ENCODE measurements at places on chromosomes 13 and 19. TPM values are rescaled to one million over a fixed set of nuclear protein-coding genes. Genes with fewer than 3 reads are reported as not detected.

C19orf33 gene
- total RNA-seq = not detected

- H3K27ac ChIP-seq = no peak overlapping the region
- no peak for DNase-seq
These were observed 35.8 kb upstream of the CEACAM21 start for GRCh38 chr19:41540041-41540695.

- H3K4me1 ChIP-seq = peaks cover 10% of the 10 kb centered on the region
- no peak overlapping the region for H3K27ac ChIP-seq
- no peak for DNase-seq
- H3K4me3 ChIP-seq = no peak overlapping the region
These were observed 29.1 kb downstream of the TNFRSF19 start for GRCh38 chr13:23599083-23599925.

DNA sequence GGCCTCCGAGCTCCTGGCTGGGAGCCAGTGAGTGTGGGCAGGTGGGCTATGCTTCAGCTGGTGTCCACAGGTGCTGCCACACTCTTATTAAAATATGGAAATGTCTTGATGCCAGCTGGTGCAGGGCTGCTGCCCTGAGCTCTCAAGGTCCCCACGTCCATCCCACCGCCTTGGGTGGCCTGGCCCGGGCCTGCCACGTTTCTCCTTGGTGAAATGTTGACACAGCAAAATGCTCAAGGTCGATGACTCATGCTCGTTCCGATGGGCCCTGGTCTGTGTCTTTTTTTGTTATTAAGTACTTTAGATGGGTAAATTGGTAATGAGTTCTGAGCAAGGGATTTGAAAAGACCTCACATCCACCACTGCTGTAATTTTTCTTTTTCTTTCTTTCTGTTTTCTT lies 524.7 kb downstream of the MYO16 start:
- no peaks in the 10 kb centered on the region for H3K27me3 ChIP-seq
- peaks cover 28% of the 10 kb centered on the region for H3K4me1 ChIP-seq
- DNase-seq = no peak
- H3K4me3 ChIP-seq = no peak overlapping the region
- H3K36me3 ChIP-seq = no peaks in the 10 kb centered on the region

- no peak overlapping the region for H3K4me3 ChIP-seq
- no peak for DNase-seq
- H3K36me3 ChIP-seq = no peaks in the 10 kb centered on the region
- H3K27me3 ChIP-seq = no peaks in the 10 kb centered on the region
These were observed 666.6 kb upstream of the ARGLU1 start for GRCh38 chr13:107234319-107235073.

GRCh38 chr13:85693889-85694511 lies 105.2 kb downstream of the SLITRK6 start:
- no peaks in the 10 kb centered on the region for H3K36me3 ChIP-seq
- H3K27me3 ChIP-seq = no peaks in the 10 kb centered on the region
- no peak for DNase-seq
- H3K27ac ChIP-seq = no peak overlapping the region
- H3K4me1 ChIP-seq = no peaks in the 10 kb centered on the region

DNA sequence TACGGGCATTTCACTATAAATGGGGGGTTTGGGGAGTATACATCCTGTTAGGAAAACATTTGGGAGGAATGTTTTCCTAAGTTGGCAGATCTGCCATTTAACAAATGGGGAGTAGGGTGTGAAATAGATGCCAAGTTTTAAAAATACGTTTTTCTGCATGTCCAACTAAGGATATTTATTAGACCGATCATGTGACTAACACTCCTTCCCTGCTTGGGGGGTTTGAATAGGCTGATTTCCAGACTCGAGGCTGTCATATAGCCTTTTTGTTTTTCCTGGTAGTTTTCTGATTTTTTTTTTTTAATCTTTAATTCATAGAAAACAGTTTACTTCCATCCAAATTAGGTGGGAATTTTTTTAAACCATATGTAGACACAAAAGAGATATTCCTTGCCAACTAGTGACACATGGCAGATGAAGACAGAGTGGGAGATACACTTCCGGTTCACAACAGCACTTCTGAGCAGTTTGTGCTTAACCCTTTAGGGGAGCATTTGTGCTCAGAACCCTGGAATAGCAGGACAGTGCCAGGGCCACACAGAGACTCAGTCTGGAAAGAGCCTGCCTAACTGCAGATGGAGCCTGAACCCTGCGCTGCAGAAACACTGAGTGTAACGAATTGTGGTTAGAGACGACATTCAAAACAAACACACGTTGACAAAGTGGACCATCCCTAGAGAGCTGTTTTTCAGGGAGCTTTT lies 5.6 kb upstream of the GATAD2A start:
- peak overlapping the region; percentile 15 for H3K4me3 ChIP-seq
- peak overlapping the region; percentile 3 for H3K27ac ChIP-seq
- peak; percentile 84 for DNase-seq
- no peaks in the 10 kb centered on the region for H3K36me3 ChIP-seq
- H3K4me1 ChIP-seq = peaks cover 25% of the 10 kb centered on the region
- no peaks in the 10 kb centered on the region for H3K27me3 ChIP-seq

DNA sequence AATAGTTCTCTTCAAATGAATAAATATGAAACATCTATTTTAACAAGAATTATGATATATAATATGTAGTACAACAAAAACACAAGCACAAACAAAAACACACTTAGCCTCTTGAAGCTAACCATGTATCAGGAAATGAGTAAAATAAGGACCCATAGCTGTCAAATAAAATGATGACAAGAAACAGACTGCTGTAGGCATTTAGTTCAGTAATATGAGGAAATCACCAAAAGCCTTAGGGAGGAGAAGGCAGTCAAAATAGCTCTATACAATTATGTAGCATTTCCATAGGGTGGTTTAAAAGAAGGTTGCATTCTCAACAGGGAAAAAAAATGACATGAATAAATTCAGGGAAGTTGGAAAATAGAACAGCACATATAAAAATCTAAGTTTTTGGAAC lies 163.4 kb downstream of the PCDH20 start:
- no peak overlapping the region for H3K27ac ChIP-seq
- no peaks in the 10 kb centered on the region for H3K36me3 ChIP-seq
- H3K27me3 ChIP-seq = no peaks in the 10 kb centered on the region
- no peaks in the 10 kb centered on the region for H3K4me1 ChIP-seq
- H3K4me3 ChIP-seq = no peak overlapping the region

DNA sequence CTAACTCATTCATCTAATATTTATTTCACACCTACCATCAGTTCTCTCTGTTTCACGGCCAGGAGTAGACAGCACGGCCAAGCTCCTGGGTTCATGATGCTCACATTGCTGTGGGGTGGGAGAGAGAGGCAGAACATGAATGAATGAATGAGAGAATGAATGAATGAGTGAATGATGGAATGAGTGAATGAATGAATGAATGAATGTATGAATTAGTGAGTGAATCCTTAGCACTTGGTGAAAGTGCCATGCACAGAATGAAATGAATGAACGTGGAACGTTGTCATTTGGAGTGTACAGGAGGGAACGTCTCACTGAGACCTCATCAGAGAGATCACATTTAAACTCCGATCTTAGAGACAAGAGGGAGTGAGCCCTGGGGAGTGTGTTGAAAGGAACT lies 11.9 kb upstream of the KIR2DL4 start:
- no peaks in the 10 kb centered on the region for H3K36me3 ChIP-seq
- DNase-seq = no peak
- no peak overlapping the region for H3K4me3 ChIP-seq
- H3K4me1 ChIP-seq = no peaks in the 10 kb centered on the region
- no peak overlapping the region for H3K27ac ChIP-seq
